ENCODE measurements at places on chromosomes 7 and 10. TPM values are rescaled to one million over a fixed set of nuclear protein-coding genes. Genes with fewer than 3 reads are reported as not detected.

The CUL1 gene
- 50.6 TPM for total RNA-seq

DNA sequence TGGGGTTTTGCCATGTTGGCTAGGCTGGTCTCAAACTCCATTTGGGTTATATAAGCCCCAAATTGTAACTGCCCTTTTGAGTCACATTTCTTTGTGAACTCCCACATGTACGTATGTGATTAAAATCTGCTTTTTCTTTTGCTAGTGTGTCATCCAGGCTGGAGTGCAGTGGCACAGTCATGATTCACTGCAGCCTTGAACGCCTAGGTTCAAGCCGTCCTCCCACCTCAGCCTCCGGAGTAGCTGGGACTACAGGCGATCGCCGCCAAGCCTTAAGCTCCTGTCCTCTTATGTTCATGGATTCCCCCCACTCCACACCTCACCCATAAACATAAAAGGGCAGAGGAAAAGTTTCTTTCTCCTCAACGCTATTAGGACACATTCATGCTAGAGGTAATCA is 4.4 kb upstream of the SMC3 start:
- DNase-seq, result peak; percentile 51

- peak; percentile 77 for DNase-seq
Measured at GRCh38 chr7:44081266-44081748, 1.0 kb downstream of the POLM start.

GRCh38 chr7:55517191-55517633 is 55.1 kb downstream of the VOPP1 start:
- no peak for DNase-seq

All from spleen (tissue), 13 donors.